ENCODE measurements at places on chromosomes 6 and 20.

GRCh38 chr6:11965499-11965898 lies 46.6 kb upstream of the HIVEP1 start:
- DNase-seq: no peak

GRCh38 chr6:142162780-142163179 lies 15.7 kb downstream of the VTA1 start:
- DNase-seq: no peak

DNA sequence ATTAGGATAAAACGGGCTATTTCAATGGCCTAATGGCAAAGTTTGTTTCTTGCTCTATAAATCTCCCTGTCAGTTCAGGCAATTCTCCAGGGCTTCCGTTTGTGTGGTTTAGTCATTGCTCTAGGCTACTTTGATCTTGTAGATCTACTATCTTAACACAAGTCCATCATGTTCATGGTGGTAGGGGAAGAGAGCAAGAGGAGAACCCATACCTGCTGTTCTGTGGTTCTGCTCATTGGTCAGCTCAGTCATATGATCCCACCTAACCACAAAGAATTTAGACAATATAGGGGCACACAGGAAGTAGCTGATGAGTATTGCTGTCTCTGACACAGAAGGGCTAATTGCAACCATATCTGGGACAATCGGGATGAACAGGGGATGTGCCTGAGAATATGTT lies 4.9 kb upstream of the DEK start:
- DNase-seq: no peak

GRCh38 chr6:159012201-159012600 lies 12.2 kb upstream of the RSPH3 start:
- DNase-seq: no peak

DNA sequence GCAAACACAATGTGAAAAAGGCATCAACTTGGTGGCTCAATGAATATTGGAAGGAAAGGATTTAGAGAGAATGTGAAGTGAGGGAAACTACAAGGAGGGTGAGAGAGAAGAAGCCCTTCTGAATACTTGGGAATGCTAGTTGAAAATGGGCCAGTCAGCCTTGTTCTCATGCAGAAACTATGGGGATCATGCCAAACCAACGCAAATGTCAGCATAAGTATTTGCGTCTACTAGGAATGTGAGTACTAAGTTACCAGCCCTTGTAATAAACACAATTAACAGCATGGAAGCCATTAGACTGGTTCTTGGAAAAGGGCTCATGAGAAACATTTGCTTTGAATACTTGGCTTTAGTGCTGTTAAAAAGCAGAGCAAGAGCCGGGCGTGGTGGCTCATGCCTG lies 54.9 kb upstream of the AIG1 start:
- DNase-seq: no peak

DNA sequence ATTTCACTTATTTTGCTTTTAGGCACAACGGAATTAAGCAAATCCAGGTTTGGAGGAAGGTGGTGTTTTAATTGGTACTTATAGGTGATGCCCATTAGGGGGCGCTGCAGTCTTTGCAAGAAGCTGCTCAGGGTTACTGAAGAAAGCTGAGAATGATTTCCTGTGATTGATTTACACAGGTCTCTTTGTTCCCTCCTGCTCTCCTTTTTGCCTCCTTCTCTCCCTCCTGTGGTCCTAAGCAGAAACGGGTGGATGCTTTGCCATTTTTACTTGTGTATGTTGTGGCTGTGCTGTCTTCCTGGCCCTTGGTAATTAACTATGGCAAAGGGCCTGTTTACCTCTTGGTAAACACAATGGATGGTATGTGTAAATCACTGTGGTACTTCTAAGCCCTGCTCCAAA lies 97.8 kb downstream of the ANKS1A start:
- peak; percentile 28 for DNase-seq

- DNase-seq: no peak
These were observed 5.3 kb downstream of the FIG4 start for GRCh38 chr6:109696355-109696754.

GRCh38 chr6:151721671-151722070 lies 85.8 kb upstream of the ESR1 start:
- DNase-seq: no peak

Measured in stimulated activated naive CD4-positive, alpha-beta T cell treated with Interleukin-2 at 50 U/mL for 16 hours (primary cell).